ENCODE measurements at places on chromosomes 7 and 10.

DNA sequence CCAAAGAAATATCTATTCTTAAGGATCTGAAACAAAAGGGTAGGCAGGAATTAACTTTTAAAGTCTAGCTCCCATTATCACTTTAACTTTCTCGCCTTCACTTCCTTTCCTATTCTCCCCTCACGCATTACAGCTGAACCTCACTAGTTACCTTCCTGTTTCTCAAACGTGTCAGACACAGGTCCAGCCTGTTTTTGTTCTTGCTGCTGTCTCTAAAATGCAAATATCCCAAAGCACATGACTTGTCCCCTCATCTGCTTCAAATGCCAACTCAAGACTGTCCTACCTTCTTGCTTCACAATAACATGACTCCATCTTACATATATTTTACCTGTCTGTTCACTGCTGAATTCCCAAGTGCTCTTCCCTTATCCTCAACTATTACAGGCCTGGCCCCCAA, 17.6 kb downstream of the ZDHHC6 start:
- DNase-seq: no peak

GRCh38 chr10:10528563-10528910, 489.1 kb upstream of the CELF2 start:
- no peak for DNase-seq

GRCh38 chr7:121003986-121004685, 15.6 kb downstream of the CPED1 start:
- DNase-seq: no peak

DNA sequence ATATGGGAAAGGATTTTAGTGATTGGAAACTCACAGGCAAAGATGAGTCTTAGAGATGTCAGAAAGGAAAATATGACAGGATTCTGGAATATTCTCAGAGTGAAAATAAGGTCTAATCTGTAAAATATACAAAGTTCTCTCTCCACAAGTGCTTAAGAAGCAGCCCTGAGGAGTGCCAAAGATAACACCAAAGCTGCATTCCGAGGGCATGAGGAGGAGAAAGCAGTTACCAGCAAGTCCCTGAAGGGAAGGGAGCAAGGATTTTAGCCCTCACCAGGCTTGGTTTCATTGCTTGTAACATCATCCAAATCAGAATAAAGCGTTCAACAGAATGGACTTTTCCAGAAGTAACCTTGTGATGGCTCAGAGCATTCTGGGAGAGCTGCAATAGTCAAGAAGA, 31.4 kb upstream of the DLX6 start:
- no peak for DNase-seq

GRCh38 chr7:691361-692045, 35.0 kb upstream of the DNAAF5 start:
- DNase-seq: no peak

DNA sequence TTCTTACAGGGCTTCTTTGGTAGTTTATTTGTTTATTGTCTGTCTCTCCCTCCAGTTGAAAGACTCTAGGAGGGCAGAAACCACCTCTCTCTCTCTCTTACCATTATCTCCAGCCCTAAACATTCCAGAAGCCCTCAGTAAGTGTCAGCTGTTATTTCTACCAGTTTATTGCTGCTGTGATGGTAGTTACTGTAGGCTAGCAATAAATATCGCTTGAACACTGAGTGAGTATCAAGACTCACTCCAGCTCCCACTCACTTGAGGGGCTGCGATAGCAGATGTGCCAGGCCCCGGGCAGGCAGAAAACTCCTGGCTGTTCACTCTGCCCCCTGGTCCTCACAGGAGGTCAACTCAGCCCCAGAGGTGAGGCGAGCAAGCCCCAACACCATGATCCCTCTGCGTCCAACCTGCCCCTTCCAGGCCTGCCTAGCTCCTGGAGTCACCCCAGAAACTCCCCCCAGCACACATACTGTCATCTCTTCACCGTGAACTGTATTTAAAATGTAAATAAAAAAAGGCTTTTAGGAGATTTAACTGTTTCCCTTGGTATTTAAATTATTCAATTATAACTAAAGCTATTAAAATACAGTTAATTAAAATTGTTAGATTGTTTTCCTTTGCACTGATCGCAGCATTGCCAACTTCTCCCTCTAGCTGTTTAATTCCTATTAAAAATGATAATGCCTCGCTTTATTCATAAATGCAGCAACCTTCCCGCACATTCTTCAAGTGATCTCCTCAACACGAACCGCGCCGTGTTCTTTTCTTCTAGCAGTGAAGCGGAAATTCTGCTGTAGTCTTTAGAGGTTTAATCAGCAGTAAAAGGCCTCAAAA, 321.1 kb upstream of the ZMIZ1 start:
- no peak for DNase-seq

DNA sequence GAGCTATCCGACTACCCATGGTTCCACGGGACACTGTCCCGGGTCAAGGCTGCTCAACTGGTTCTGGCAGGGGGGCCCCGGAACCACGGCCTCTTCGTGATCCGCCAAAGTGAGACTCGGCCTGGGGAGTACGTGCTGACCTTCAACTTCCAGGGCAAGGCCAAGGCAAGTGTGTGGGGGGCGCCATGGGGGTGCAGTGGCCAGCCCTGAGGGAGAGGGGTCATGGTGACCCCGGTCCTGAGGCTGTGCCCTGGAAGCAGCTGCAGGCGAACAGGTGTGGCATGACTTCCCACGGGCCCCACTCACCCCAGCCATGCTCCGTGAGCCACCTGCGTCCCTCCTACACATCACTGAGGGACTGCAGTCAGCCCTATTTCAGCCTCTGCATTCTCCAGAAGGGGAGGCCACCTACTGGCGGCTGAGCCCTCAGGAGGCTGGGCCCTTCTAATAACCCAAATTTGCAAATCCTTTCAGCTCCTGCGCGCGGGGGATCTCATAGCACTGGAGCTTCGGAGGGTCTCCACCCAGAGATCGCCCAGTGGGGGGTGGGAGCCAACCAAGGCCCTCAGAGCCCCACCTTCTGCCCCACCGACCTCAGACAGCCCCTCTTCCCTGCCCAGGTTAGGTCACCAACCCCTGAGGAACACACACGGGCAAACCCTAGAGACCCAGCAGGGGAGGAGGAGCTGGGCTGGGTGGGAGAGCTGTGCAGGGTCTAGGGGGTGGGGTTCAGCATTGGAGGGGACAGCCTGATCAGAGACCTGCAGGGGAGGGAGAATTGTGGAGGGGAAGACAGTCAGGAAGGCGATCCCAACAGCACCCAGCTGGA, 30.8 kb downstream of the SH2B2 start:
- no peak for DNase-seq

DNA sequence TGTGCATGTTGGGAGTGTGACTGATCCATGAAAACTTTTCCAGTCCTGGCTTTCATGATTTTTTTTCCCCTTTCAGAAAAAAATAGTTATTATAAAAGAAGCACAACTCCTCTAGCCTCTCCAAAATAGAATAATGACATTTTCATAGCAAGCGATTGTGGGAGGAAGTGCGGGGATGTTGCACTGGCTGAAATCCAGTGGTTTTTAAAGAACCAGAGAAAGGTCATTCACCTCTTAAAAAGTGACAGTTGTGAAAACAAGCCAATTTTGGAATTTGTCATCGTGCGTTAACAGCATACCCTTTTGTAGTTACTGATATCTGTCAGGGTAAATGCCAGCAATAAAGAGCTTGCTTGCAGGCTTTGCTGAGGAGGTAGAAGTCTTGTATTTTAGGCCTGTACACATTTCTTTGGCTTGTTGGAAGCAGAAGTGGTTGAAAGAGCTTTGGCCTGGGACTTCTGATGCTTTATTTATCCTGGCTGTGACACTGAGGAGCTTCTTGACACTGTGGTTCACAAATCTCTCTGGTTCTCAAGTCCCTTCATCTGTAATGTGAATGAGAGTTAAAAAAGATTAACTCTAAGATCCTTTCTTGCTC, 545.9 kb downstream of the REEP3 start:
- DNase-seq: no peak

- peak; percentile 76 for DNase-seq
Observed at GRCh38 chr7:137961200-137962177, 40.4 kb downstream of the CREB3L2 start.

- no peak for DNase-seq
Observed at GRCh38 chr7:70052691-70053090, 454.4 kb downstream of the AUTS2 start.

DNA sequence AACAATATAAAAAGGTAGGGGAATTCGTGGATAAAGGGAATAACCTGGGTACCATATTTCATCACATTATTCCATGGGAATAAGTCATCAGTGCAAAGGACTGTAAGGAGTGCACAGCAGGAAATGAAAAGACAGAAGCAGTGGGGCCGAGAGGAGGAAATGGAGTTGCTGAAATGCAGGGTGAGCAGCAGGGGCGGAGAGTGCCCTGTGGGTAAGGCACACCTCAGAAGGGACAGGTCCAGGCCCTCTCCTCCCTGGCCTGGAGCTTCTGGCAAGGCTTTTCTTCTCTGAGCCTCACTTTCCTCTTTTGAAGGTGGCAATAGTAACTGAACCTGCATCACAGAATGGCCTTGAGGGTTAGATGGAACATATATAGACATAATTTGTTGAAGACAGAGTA, 26.2 kb downstream of the IKZF1 start:
- DNase-seq: peak; percentile 53

- DNase-seq: no peak
Observed at GRCh38 chr10:97723001-97723400, 9.5 kb downstream of the MARVELD1 start.

DNA sequence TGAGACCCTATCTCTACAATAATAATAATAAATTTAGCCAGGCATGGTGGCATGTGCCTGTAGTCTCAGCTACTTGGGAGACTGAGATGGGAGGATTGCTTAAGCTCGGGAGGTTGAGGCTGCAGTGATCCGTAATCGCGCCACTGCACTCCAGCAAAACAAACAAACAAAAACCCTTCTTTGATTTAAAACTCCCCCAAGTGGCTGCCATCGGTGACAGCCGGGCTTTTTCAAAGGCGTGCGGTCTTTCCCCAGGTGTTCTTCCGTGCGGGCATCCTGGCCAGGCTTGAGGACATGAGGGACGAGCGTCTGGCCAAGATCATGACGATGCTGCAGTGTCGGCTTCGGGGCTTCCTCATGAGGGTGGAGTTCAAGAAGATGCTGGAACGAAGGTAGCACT, 1.9 kb upstream of the MYH16 start:
- DNase-seq: no peak

GRCh38 chr10:73247509-73248258, 629 bp upstream of the DNAJC9 start:
- DNase-seq: no peak

GRCh38 chr7:45584261-45585210, 10.4 kb downstream of the ADCY1 start:
- no peak for DNase-seq

GRCh38 chr7:41979834-41980307, 257.1 kb downstream of the GLI3 start:
- no peak for DNase-seq

- DNase-seq: no peak
Observed at GRCh38 chr7:69622960-69623359, 24.7 kb downstream of the AUTS2 start.

GRCh38 chr7:139743267-139743966, 34.4 kb downstream of the HIPK2 start:
- no peak for DNase-seq

DNA sequence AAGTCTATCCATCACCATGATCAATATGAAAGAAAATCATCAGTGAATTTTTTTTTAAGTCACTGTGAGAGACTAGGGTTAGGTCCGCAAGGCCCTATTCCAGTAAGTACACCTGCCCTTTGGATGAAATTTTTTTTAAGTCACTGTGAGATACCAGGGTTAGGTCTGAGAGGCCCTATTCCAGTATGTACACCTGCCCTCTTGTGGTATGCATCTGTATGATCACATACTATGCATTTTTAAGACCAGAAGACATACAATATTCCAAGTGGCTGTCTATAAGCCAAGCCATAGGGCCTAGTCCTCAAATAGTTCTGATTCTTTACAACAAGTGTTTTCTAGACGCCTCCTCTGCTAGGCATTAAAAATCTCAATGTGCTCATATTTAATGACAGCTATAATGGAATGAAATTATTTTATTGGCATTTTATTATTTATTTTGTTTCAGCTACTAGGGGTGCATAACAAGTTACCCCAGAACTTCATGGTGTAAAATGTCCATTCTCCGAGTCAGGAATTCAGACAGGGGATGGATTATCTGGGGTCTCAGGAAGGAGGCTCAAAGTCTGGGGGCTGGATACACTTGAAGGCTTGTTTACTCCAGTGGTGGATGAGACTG, 53.1 kb downstream of the TEX36 start:
- DNase-seq: peak; percentile 10

- DNase-seq: peak; percentile 94
Observed at GRCh38 chr10:102452672-102453340, 1.5 kb upstream of the C10orf95 start.

- no peak for DNase-seq
Observed at GRCh38 chr10:71040846-71041605, 152.7 kb upstream of the PCBD1 start.

- no peak for DNase-seq
Observed at GRCh38 chr7:77950548-77950947, 152.0 kb downstream of the PHTF2 start.

GRCh38 chr7:23235813-23236221, 10.8 kb upstream of the GPNMB start:
- no peak for DNase-seq

- DNase-seq: no peak
Observed at GRCh38 chr7:90209776-90210175, 1.8 kb upstream of the STEAP2 start.

DNA sequence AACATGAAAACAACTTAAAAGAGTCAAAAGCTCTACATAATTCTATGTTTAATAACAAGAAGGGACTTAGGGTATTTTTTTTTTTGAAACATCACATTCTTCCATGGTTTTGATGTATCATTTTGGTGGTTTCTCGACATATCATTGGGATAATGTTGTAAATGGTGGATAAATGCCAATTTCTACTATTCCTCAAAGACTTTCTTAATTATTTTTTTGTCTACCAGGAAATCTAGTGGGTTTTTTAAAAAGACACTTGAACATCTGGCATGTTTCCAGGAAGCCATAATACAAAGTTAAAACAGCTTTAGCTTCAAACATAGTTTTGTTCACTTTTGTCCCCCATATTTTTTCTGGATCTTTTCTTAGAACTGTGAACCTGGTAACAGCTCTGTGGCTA, 200.4 kb downstream of the DKK1 start:
- no peak for DNase-seq

DNA sequence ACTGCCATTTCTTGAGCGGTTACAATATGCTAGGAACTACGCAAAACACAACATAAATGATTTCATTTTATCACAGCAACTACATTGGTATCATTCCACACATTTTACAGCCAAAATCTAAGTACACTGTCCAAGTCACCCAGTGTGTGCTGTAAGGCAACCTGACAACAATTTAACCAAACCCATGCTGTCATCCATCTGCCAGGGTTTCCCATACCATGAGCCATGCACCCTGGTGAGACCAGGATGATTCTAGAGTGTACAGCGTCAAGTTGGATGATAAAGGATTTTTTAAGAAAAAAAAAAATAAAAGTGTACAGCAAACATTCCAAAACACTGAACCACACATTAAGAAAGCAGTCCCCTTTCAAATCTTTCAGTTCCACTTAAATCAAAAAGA, 52.9 kb downstream of the PIK3AP1 start:
- DNase-seq: no peak
